ENCODE measurements at places on chromosomes 12 and 14.

GRCh38 chr12:2286461-2287131 is 233.8 kb downstream of the CACNA1C start:
- no peak for DNase-seq

DNA sequence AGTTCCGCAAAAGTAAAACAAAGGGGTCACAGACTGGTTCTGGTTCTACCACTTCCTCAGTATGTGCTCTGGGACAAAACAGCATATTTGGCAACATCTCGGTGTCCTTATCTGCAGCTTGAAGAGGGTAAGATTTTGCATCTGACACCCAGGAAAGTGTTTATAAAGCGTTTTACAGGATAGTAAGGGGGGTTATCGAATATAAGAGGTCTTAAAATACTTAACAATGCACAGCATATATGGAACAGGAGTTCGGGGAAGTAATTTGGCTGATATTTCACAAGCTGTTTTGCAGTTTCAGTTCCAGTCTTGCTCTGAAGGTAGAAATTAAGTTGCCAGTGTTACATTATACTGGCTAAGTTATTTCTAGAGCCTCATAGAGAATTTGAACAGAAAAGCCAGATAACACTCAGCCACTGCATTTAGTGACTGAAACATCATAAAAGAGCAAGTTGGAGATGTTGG is 904 bp upstream of the MAP4K5 start:
- no peak for DNase-seq

- DNase-seq = no peak
Measured at GRCh38 chr12:117855165-117855564, 113.6 kb downstream of the KSR2 start.

DNA sequence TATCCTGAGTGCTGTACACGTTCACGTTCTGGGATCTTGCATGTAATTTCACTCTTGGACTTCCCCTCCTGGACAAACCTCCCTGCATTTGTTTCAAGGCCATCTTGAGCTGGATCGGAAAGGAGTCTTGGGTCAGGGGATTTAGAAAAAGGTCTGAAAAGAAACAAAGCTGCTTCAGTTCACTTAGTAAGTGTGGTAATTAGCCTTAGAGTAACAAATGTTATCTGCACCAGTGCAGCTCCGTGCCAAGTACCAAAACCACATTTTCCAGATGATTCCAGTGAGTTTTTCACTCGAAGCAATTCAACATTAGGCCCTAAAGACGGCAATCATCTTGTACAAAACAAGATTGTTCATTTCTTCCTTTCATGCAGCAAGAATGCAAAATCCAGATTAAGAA is 39.4 kb upstream of the ATXN2 start:
- no peak for DNase-seq

DNA sequence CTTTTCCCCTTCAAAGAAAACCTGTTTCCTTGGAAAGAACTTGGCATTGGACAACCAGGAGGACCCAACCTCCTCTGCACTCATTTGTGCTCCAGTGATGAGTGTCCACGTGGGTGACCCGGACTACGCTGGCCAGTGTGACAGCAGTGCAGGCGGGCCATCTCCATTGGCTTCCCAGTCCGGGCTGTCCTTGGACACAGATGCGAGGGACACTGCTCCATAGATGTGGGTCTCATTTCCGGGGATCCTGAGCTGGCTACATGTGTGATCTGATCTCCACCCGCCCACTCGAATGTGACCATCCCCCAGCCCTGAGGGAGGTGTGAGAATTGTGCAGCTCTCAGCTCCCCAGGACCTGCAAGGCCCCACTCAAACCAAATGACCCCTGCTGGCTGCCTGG is 836.6 kb upstream of the TMEM132C start:
- no peak for DNase-seq

DNA sequence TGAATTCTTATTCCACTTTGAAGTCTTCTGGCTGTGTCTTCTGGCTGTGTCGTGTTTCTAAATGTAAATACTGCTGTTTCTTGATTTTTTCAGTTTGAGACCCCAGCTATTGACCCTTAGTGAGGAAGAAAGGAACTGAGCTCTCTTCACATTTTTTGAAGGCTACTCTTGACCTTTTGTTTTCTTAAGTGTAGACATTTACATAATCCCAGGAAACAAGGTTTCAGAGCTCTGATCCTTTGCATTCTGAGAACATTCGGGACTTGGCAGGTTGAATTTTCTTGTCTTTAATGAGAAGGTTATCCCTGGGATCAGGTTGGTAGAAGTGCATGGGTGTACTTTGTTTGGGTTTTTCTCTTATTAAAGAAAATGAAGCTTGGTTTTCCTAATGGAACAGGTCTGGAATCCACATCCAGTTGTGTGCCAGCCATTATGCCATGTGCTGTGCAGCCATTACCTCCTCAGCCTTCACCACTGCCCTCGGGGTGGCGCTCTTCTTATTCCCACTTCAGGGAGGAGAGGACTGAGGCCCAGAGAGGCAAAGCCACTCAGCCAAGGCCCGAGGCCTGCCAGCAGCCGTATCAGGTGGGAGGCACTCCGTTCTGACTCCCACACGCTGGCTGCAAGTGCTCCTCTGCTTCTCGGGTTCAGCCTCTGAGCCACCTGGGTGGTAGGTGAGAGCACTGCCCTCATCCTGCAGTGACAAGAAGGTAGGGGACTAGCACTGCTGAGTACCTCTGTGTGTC is 120.9 kb downstream of the BEGAIN start:
- no peak for DNase-seq

- DNase-seq = no peak
Measured at GRCh38 chr14:90571149-90571947, 174.5 kb downstream of the CALM1 start.

GRCh38 chr14:73663548-73664212 is 18.9 kb downstream of the DNAL1 start:
- DNase-seq = no peak

GRCh38 chr14:31950764-31951637 is 126.1 kb upstream of the ARHGAP5 start:
- no peak for DNase-seq

GRCh38 chr14:102863381-102863780 is 59.1 kb upstream of the AMN start:
- DNase-seq = no peak

- DNase-seq = no peak
Measured at GRCh38 chr14:68690089-68690958, 102.5 kb downstream of the ZFP36L1 start.

DNA sequence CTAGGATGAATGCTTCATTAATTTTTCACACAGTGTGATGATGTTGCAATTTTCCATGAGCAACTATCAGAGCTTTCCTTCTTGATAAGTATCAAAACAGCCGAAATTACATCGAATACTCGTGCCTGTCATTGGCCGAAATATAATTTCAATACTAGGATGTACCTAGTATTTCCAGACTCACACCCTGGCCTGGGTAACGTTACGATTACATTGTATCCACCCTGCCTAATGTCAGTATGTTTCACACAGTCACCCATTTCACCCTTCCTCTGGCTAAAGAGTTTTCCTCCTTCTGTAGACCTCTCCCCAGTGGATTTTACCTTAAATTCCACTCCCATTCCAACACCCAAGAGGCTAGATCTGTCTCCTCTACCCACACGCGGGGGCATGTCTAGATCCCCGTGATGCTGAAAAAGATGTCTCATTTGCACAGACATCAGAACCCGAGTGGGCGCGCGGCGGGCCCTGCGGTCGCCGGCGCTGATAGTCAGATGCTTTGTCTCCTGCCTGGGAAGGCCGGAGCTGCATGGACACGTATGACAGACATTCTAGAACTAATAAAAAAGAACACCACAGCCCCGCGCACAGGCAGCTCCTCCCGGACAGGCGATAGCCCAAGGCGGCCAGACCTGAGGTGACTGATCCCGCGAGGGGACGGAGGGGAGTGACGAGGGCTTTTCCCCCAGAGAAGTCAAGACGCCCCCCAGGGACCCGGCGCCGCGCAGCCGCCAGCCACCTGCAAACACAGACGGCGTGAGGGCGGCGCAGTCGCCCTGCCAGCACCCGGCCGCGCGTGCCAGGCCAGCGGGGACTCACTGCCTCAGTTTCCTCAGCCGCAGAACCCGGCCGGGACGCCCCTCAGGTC is 723 bp downstream of the KIF21A start:
- peak; percentile 45 for DNase-seq

GRCh38 chr14:22883173-22883976 is at the start of gene REM2:
TSS of gene REM2 (plus strand) at chr14:22883222. CDS start at chr14:22883288, 66 bp downstream.
- no peak for DNase-seq

GRCh38 chr12:65022960-65023359 is 98.1 kb downstream of the WIF1 start:
- DNase-seq = no peak

DNA sequence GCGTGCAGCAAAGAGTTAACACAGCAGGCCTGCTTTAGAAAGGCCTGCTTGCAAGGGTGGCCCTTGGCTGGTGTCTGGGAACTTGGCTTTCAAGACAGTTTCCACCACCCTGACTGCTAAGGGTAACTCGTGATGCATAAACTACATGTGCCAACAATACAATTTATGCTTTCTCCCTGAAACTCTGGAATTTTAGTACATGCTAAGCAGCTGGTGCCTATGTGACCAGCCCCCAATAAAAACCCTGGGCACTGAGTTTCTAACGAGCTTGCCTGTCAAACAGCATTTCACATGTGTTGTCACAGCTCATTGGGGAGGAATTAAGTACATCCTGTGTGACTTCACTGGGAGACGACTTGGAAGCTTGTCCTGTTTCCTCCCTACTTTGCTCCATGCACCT is 133.1 kb downstream of the SLC5A8 start:
- DNase-seq = no peak
